ENCODE measurements at places on chromosomes 5 and 9.

DNA sequence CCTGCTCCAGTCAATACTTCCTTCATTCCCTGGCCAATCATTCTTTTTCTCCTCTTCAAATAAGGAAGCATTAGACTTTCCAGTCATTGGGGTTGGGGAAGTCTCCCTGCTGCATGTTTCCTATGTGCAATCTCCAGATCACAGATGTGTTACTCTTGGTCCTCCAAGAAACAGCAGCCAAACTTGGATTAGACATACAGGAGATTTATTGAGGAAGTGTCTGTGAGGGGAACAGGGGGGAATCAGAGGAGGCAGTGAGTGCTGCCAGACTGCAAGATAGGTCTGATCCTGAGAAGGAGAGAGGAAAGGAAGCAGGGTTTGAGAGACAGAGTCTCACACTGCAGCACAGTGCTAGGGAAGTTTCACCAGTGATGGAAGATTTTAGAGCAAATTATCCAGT is 40.6 kb upstream of the SLIT3 start:
- no peak for DNase-seq

DNA sequence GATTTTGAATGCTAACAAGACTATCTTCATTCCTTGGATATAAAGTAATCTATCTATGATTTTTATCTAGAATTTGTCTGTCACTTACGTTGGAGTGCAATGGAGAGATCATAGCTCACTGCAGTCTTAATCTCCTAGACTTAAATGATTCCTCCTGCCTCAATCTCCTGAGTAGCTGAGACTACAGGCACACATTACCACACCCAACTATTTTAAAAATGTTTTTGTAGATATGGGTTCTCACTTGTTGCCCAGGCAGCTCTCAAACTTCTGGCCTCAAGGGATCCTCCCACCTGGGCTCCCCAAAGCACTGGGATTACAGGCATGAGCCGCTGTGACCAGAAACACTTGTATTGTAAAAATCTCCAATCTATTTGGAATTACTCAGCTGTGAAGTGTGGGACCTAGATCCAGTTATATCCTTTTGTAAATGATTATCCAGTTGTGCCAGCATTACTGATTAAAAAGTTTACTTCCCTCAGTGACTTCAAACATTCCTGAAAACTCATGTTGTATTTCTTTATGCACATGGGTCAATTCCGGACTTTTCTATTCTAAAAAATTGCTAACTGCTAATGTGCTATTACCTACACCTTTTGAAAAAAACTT is 1793.8 kb upstream of the WWC1 start:
- DNase-seq, result no peak

- DNase-seq, result no peak
Observed at GRCh38 chr5:126398791-126399190, 24.4 kb upstream of the GRAMD2B start.

- no peak for DNase-seq
Observed at GRCh38 chr5:117733051-117733450, 1158.4 kb upstream of the SEMA6A start.

DNA sequence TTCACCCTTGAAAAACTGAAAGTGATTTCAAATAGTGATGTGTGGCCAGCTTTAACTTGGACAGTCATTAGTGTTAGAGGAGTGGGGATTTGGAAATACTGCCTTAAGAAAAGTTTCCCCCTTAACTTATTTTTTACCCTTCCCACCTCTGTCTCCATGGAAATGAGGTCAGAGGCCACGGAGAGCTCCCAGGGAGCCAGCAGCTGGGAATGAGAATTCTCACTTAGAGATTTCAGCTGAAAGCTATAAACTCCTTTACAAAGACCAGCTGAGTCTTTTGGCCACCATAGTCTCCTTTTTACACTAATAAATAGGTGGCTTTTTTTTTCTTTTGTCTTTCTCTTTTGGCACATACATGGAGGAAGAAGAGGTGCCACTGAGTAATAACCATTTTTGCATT is 45.7 kb upstream of the PIK3R1 start:
- no peak for DNase-seq

DNA sequence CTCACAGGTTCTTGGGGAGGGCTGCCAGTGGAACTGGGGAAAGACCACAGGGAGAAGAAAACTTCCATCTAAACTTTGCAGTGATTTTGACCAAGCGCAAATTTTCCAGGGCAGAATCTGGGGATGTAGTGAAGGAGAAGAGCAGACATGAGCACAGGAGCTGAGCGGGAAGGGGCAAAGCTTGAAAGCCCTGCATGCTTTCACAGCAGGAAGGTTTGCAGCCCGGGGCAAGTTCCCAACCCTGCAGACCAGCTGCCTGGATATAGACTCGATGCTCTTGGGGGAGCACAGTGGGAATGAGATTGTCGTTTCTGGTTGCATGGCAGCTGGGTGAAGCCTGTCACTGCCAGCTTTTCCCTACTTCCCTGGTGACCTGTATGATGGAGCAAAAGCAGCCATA is 276.8 kb upstream of the RORB start:
- DNase-seq, result no peak

DNA sequence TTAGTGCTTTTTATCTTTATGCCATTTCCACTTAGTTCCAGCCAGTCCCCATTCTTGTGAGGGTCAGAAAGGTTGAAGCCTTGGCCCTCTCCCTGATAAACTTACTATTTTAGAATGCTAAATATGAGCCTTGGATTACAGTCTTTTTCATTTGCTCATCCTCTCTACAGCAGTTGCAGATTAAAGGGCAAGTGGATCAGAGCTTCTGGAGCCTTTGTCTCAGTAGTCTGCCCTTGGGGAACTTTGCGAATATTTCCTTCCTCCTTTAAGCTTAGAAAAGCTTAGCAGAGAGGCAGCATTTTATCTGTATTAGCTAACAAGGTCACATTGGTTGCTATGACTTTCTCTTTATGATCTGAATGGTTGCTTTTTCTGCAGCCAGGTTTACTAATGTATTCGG is 11.5 kb downstream of the FSD1L start:
- DNase-seq, result no peak

DNA sequence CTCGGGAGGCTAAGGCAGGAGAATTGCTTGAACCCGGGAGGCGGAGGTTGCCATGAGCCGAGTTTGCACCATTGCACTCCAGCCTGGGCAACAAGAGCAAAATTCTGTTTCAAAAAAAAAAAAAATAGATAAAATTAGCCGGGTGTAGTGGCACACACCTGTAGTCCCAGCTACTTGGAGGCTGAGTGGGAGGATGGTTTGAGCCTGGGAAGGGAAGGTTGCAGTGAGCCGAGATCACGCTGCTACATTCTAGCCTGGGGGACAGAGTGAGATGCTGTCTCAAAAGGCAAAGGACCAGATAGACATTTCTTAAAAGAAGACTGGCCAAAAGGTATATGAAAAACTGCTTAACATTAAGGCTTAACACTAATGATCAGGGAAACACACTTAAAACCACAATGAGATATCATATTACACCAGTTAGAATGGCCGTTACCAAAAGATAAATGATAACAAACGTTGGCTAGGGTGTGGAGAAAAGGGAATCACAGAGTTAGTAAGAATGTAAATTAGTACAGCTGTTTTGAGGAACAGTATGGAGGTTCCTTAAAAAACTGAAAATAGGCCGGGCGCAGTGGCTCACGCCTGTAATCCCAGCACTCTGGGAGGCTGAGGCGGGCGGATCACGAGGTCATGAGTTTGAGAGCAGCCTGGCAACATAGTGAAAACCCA is 10.1 kb upstream of the MARVELD2 start:
- DNase-seq, result no peak

- DNase-seq, result peak; percentile 76
Observed at GRCh38 chr9:104991144-104991953, 63.4 kb upstream of the ABCA1 start.

- DNase-seq, result no peak
Observed at GRCh38 chr9:106875529-106875928, 12.6 kb downstream of the ZNF462 start.

DNA sequence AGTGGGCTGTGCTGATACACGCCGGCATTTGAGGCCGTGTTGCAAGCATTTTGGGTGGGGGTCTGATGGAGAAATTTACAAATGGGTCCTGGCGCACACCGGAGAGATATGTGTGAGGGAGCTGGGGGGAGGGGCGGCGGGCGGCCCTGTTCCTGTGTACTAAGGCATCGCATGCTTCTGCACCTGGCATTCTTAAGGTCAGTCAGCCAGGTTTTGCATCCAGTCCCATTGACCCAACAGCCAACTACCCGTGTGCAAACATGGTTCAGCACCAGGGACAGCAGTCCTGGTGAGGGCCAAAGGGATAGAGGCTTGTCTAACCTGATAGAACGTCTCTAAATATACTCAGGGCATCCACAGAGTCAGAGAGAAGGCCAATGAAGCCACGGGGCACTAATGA is 839 bp downstream of the GABRG2 start:
- peak; percentile 1 for DNase-seq

DNA sequence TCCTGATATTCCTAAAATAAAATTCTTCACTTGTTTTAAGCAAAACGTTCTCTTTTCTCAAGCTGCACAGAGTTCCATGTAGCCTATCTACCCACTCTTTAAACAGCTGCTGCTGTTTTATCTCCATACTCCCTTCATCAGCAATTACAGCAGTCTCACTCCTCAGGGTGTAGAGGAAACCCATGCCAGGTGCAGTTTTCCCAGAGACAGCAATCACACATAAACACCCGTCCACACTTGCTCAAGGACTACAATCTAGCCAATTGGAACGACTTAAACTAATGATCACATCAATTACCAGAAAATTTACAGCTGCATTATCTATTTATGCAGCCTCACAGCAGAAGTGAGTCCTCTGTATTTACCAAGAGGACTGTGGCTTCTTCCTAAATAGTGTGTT is 141.7 kb downstream of the HTR1A start:
- no peak for DNase-seq

DNA sequence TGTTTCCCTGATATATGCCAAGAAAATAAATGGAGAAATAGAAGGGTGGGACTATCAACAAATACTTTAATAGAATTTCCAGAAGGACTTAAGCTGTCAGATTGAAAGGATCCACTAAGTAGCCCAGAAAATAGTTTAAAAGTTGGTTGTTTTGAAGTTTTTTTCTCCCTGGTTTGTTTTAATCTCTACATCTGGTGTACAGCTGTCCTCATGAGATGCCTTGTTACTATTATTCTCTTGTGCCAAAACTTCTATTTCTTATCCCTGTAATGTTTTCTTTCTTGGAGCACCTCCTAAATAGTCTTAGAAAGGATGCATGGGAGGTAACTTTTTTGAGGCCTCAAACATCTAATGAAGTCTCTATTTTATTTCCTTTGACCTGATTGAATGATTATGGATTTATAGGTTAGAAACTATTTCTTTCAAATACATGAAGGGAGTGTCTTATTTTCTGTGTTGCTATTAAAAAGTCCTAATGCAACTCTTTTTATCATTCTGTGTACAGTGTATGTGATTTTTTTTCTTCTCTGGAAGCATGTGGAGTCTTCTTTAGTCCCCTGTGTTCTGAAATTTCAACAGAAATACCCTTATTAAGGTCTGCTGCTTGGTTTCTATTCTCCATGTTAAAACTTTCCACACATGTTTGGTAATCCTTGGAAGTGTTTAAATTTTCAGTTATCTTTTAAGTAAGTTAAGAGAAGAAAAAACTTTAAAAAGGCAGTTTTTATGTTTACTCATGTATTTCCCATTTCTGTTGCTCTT is 140.0 kb upstream of the CDKN2B start:
- DNase-seq, result no peak

GRCh38 chr5:98016771-98017170 is 756.7 kb upstream of the RGMB start:
- no peak for DNase-seq

DNA sequence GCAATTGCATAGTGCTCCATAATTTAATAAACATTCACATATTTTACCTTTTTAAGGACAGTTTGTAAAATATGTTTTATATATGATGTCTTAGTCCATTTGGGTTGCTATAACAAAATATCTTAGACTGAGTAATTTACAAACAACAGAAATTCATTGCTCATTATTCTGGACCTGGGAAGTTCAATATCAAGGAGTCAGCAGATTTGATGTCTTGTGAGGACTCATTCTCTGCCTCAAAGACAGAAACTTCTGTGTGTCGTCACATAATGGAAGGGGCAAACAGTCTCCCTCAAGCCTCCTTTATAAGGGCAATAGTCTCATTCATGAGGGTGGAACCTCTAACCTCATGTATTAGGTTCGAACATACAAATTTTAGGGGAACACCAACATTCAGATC is 455.9 kb downstream of the TAF11L14 start:
- no peak for DNase-seq

GRCh38 chr9:129822898-129823541 is 916 bp downstream of the TOR1A start:
- DNase-seq, result no peak

DNA sequence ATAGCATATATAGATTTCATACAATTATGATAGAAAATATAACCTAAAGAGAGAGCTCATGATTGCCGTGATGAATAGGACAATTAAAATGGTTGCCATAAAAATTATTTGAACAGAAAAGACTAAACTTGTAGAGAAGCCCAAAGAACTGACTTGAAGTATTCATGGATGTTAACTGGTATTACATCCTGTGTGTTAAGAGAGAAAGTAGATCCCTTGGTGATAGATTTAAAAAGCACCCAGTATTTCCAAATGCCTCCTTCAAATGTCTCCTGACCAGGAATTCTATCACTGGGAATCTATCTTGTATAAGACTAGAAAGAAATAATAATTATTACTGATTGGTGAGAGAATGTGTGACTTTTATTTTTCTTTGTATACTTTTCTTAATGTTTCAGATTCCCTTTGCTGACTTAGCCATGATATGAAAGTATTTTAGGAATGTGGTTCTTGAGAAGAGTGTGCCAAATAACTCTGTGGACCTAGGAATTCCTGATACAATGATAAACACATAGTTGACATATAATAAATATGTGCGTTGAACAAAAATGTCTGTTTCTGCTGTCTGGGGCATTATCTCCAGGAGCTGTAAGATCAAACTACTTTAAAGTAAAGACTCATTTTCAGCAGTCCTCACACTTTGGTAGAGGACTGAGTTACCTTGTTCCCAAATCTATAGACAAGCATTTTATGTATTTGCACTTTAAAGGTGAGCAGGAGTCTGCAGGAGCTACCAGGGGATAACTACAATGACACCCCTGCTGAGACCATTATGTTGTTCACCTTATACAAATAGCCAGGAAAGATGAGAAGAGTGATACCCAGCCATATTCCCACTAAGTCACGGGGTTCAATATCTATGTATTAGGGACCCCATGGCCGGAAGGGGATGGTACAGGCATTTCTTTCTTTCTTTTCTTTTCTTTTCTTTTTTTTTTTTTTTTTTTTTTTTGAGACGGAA is 211.1 kb upstream of the TLE4 start:
- DNase-seq, result no peak

DNA sequence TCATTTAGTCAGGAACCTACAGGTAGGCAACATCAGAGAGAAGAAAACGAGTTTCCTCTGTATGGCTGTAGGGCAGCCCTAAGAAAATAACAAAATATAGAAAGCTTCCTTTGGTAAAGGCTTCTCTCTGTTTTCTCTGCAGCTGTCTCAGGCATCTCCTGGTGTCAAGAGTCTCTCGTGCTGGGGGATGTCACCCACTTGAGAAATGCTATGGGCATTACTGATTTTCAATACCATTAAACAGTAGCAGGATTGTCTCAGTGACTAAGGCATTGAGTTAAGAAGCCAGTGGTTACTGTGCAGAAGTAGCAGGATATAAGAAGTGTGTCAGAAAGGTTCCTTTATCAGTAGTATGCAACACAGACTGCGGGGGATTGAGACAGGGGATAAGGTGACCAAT is 32.4 kb downstream of the LIFR start:
- no peak for DNase-seq

- no peak for DNase-seq
Observed at GRCh38 chr9:131982671-131983239, 96.9 kb downstream of the MED27 start.

- DNase-seq, result no peak
Observed at GRCh38 chr9:113546566-113546965, 83.0 kb downstream of the RGS3 start.

Measured in COLO829 (cell line).